Tibial nerve (tissue), 4 donors: ENCODE measurements at places on chromosomes 5 and 9. TPM values are rescaled to one million over a fixed set of nuclear protein-coding genes. Genes with fewer than 3 reads are reported as not detected.

- H3K27me3 ChIP-seq: no peaks in the 10 kb centered on the region
- H3K4me3 ChIP-seq: no peak overlapping the region
- DNase-seq: no peak
- no peak overlapping the region for H3K27ac ChIP-seq
Observed at GRCh38 chr5:105968981-105969380, 1701.8 kb downstream of the EFNA5 start.

GRCh38 chr5:3852161-3852916 lies 256.7 kb downstream of the IRX1 start:
- no peak overlapping the region for H3K4me3 ChIP-seq
- H3K27me3 ChIP-seq: no peaks in the 10 kb centered on the region
- no peak overlapping the region for H3K27ac ChIP-seq
- DNase-seq: no peak
- H3K4me1 ChIP-seq: no peaks in the 10 kb centered on the region

DNA sequence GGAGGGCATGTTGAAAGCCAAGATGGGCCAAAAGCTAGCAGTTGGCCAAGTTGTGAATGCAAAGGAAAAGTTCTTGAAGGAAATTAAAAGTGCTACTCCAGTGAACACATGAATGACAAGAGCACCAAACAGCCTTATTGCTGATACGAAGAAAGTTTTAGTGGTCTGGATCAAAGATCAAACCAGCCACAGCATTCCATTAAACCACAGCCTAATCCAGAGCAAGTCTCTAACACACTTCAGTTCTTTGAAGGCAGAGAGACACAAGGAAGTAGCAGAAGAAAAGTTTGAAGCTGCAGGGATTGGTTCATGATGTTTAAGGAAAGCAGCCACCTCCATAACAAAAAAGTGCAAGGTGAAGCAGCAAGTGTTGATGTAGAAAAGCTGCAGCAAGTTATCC lies 71.6 kb downstream of the ERCC6L2 start:
- no peak overlapping the region for H3K4me3 ChIP-seq
- no peak overlapping the region for H3K27ac ChIP-seq
- H3K4me1 ChIP-seq: no peaks in the 10 kb centered on the region

DNA sequence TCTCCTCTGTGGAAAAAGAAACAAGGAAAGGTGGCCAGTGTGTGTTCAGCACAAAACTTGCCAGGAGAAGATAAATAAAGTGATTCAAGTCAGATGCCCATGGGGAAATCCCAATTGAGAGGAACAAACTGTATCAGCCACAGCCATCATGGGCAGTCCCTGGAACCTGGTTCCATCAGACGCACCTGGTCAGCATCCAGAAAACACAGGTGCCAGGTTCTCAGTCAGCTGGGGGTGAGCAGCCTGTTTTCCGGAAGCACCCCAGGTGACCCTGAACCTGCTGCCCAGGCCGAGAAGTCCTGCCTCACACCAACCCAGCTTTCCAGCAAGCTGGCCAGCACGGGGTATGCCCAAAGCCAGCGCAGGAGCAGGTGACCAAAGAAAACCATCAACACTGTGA lies 30.5 kb downstream of the PTCH1 start:
- no peaks in the 10 kb centered on the region for H3K4me1 ChIP-seq
- no peaks in the 10 kb centered on the region for H3K36me3 ChIP-seq
- no peak overlapping the region for H3K4me3 ChIP-seq
- peak overlapping the region; percentile 18 for H3K27ac ChIP-seq

- H3K27me3 ChIP-seq: no peaks in the 10 kb centered on the region
- peak overlapping the region; percentile 92 for H3K27ac ChIP-seq
- DNase-seq: no peak
- H3K4me3 ChIP-seq: peak overlapping the region; percentile 69
Observed at GRCh38 chr9:93132946-93133680, 938 bp downstream of the NINJ1 start.

DNA sequence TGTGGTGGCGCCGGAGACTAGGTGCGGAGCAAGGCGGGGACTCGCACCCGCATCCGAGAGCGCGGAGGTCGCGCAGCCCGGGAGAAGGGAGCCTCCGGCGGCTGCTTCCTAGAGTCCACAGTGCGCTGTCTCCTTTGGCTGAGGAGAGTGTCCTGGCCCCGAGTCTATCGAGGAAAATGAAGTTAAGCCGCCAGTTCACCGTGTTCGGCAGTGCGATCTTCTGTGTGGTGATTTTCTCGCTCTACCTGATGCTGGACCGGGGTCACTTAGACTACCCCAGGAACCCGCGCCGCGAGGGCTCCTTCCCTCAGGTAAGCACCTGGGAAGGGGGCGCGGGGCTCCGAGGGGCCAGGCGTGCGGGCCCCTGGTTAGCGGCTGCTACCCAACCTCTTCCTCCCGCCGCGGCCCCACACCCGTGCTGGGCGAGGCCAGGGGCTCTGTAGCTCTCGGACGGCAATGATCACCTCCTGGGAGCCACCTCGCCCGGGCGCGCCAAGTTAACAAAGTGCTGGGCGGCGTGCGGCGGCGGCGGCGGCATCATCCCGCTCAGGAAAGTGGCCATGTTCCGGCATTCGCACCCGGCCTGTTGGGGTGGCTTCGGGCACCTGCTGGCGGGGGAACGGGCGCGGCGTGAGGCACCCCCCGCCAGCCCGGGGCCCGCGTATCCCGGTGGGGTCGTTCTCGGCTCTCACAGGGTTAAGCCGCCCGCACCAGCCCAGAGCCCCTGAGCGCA lies 681 bp downstream of the MAN2A1 start:
- peak overlapping the region; percentile 96 for H3K27ac ChIP-seq
- peaks cover 28% of the 10 kb centered on the region for H3K4me1 ChIP-seq
- peak overlapping the region; percentile 71 for H3K4me3 ChIP-seq
- peak; percentile 24 for DNase-seq
- H3K36me3 ChIP-seq: no peaks in the 10 kb centered on the region
- no peaks in the 10 kb centered on the region for H3K27me3 ChIP-seq

GRCh38 chr5:38725371-38725865 lies 120.4 kb upstream of the OSMR start:
- no peak overlapping the region for H3K4me3 ChIP-seq
- H3K27me3 ChIP-seq: no peaks in the 10 kb centered on the region
- H3K27ac ChIP-seq: no peak overlapping the region
- no peaks in the 10 kb centered on the region for H3K4me1 ChIP-seq
- DNase-seq: no peak

DNA sequence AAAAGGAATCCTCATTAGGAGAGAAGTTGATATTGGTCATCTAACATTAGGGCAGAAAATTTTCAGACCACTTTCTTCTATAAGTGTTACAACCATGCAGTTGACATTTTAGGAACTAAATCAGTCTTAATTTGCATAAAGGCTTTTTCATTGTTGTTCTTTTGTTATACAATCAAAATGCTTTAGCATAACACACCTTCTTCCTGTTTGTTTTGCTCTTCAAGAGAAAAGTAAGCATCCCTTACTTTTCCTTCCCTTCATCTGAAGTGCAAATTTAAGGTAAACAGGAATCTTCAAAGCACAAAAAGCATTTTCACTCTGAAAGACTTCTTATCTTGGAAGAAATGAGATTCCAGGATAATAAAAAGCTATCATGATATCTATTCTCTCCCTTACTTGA lies 273.6 kb downstream of the PTPRD start:
- no peak overlapping the region for H3K27ac ChIP-seq
- no peaks in the 10 kb centered on the region for H3K27me3 ChIP-seq
- H3K4me1 ChIP-seq: no peaks in the 10 kb centered on the region
- H3K36me3 ChIP-seq: no peaks in the 10 kb centered on the region
- H3K4me3 ChIP-seq: no peak overlapping the region
- no peak for DNase-seq

GRCh38 chr9:38032266-38033110 lies 36.5 kb downstream of the SHB start:
- no peaks in the 10 kb centered on the region for H3K36me3 ChIP-seq
- no peaks in the 10 kb centered on the region for H3K27me3 ChIP-seq
- DNase-seq: no peak
- H3K4me3 ChIP-seq: no peak overlapping the region
- H3K4me1 ChIP-seq: peaks cover 29% of the 10 kb centered on the region
- peak overlapping the region; percentile 29 for H3K27ac ChIP-seq

DNA sequence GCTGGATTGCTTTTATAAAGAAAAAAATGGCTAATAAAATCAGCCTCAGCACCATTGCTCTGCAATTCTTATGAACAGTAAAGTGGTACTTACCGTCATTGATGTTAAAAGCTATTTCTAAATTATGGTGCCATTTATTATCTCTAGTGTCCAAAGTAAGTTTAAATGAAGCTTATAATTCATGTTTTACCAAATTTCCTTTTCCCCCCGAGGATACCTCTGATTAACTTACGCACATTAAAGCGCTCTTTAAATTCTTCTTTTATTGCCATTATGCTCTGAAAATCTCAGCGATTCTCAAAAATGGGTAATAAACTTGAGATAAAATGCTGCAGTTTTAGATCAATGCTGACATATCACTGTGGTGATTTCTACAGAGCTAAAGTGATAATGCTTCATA lies 13.5 kb downstream of the TLX3 start:
- H3K27ac ChIP-seq: no peak overlapping the region
- H3K4me1 ChIP-seq: no peaks in the 10 kb centered on the region
- H3K27me3 ChIP-seq: no peaks in the 10 kb centered on the region
- H3K4me3 ChIP-seq: no peak overlapping the region

DNA sequence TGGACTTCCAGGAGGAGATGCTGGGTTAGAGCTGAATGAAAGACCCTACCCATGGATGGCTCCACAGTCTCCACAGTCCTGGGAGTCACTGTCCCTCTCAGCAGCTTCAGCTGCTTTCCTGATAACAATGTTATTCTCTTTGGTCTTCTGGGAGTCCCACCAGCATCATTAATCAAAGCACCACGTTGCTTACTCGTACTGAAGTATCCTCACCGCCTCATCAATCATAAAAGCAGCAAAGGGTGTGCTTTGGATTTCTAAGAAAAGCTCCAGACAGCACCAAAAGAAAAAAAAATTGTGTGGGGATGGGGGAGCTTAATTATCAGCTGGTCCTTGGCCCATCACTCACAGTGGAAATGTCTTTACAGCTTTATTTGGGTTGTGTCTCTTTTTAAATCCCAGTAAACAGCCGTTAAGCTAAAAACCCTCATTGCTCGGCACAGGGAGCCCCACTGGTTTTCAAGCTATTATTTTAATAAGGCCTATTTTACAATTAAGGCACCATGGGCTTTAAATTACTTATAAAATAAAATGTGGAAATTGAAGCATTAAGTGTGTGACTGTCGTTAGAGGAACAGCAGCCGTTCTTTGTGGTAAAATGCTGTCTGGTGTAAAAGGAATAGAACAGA lies 538.0 kb downstream of the EBF1 start:
- no peak overlapping the region for H3K4me3 ChIP-seq
- H3K27me3 ChIP-seq: no peaks in the 10 kb centered on the region
- H3K4me1 ChIP-seq: no peaks in the 10 kb centered on the region
- H3K36me3 ChIP-seq: no peaks in the 10 kb centered on the region
- no peak for DNase-seq

DNA sequence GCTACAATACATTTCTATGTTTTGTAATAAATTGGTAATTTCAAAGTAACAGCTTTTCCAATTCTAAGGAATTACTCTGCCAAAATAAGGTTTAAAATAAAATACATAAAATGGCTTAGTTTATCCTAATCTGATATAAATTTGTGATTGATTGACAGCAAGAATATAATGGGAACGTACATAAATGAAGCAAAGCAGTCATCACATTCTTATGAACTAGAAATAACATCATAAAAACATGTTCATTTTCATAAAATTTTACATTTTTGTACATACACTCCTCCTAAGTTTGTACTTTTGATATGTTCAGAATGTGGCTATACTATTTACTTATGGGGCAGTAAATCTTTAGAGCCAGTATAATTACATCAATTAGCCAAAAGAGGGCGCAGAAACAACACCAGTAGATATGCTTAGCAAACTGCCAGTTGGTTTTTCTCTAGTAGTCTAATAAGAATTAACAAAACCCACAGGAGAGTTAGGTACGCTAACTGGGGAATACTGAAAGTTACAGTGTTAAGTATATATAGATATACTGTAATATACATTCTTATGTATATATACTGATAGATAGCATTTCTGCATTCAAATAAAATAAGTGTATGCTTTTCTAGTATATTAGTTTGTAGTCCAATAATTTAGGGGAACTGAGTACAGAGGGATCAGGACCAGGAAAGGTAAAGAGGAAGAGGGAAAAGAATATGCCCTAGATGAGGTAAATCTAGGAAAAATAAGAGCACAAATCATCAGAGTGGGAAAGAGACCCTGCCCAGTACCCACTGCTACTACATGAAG lies 76.8 kb downstream of the ZDHHC21 start:
- no peaks in the 10 kb centered on the region for H3K27me3 ChIP-seq
- H3K27ac ChIP-seq: no peak overlapping the region
- H3K36me3 ChIP-seq: no peaks in the 10 kb centered on the region
- DNase-seq: no peak
- H3K4me3 ChIP-seq: no peak overlapping the region
- no peaks in the 10 kb centered on the region for H3K4me1 ChIP-seq

DNA sequence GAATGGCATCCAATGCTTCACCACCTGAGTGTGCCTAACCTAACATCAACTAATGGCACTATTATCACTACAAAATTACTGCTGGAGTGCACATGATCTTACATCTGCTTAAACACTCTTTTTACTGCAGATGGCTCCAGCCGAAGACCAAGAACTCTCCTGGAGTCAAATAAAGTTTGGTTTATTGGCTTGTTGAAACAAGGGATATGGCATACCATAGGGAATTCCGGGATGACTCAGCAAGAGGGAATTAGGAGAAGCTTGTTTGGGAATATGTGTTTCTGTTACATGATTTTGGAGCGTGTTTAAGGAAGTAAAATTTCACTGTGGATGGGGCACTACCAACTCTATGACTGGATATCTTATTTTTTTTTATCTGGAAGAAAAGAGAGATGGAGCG lies 872.6 kb downstream of the DTWD2 start:
- no peaks in the 10 kb centered on the region for H3K27me3 ChIP-seq
- H3K27ac ChIP-seq: no peak overlapping the region
- no peak for DNase-seq
- no peak overlapping the region for H3K4me3 ChIP-seq
- H3K4me1 ChIP-seq: no peaks in the 10 kb centered on the region
- no peaks in the 10 kb centered on the region for H3K36me3 ChIP-seq

- no peaks in the 10 kb centered on the region for H3K36me3 ChIP-seq
- no peaks in the 10 kb centered on the region for H3K4me1 ChIP-seq
- DNase-seq: no peak
- no peak overlapping the region for H3K4me3 ChIP-seq
Observed at GRCh38 chr9:2967766-2968165, 123.9 kb upstream of the PUM3 start.

Gene PCDHA1
- not detected for total RNA-seq

Gene PCYOX1L
- 6.0 TPM for total RNA-seq

Gene ADAMTSL1
- 11.9 TPM for total RNA-seq

Gene SLC23A1
- total RNA-seq: not detected

Gene BTNL9
- 54.9 TPM for total RNA-seq

Gene PHF24
- total RNA-seq: 0.21 TPM
